ENCODE measurements at places on chromosomes 7 and 10. TPM values are rescaled to one million over a fixed set of nuclear protein-coding genes. Genes with fewer than 3 reads are reported as not detected.

DNA sequence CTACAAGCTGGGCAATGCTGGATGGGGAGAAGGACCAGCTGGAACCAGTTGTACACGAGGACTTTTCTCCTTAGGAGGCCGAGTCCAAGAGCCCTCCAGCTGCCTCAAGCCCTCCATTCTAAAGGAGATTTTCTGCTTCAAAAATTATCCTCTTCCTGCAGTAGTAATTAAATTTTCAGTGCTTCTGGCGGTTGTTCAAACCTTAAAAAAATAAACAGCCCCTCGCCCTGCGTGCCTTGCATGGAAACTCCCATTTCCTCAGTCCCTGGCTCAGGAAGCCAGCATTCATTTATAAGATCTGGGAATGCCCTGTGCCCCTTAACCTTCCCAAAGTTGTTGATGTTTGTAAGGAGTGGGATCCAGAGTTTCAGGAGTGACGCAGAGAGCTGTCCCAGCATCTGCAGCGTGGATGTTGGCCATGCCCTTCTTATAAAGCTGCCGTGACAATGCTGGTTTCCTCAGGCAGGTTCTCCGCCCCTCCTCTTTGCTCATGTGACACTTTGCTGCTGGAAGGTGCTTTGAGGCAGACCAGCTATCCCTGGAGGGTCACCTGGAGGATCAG lies 24.0 kb upstream of the ACTR3B start:
- DNase-seq, result no peak

- DNase-seq, result no peak
Observed at GRCh38 chr7:80749270-80749669, 110.8 kb downstream of the CD36 start.

- peak; percentile 46 for DNase-seq
Observed at GRCh38 chr10:101287997-101288635, 58.9 kb upstream of the LBX1 start.

GRCh38 chr7:25970911-25971310 lies 181.1 kb upstream of the NFE2L3 start:
- no peak for DNase-seq

- peak; percentile 55 for DNase-seq
Observed at GRCh38 chr7:87875151-87876039, 765 bp downstream of the SLC25A40 start.

H2AZ2 gene
- total RNA-seq, result 353 TPM

CRTAC1 gene
- total RNA-seq, result 1.1 TPM

Data from neural crest cell (in vitro differentiated cells).